ENCODE measurements at places on chromosomes 5 and 9.

DNA sequence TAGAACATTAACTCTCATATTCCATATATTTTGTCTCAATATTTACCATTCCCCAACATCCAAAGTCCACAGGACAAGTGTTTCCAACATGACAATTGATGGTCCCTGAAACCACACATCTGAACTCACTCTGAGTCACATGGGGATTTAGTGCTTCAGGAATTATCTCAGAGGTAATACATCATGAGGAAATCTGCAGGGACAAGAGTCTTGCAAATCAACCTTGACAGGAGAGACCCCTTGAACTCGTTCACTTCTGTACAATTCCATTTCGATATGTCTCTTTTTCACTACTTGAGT, 119.7 kb upstream of the ABCA1 start:
- DNase-seq = no peak

- DNase-seq = no peak
Observed at GRCh38 chr9:130933114-130934046, 5.7 kb downstream of the FIBCD1 start.

DNA sequence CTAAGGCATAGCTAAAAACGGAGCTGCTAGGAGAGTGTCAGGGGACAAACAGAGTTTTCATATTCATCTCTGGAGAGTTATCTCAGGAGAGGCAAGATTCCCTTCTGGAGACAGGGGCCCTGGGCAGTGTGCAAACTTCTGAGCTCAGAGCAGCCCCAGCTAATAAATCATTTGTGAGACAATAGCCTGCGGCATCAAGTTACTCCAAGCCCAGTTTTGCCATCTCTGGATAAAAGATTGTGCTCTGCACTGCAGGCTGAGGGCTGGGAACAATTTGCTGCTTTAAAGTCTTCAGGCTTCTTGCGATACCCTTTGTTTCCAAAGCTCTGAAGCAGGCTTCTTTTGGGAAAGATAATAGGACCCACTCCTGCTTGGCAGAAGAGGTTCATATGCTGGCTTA, 164.3 kb upstream of the BRINP1 start:
- DNase-seq = no peak

GRCh38 chr5:370311-370958, 48.9 kb downstream of the AHRR start:
- no peak for DNase-seq

DNA sequence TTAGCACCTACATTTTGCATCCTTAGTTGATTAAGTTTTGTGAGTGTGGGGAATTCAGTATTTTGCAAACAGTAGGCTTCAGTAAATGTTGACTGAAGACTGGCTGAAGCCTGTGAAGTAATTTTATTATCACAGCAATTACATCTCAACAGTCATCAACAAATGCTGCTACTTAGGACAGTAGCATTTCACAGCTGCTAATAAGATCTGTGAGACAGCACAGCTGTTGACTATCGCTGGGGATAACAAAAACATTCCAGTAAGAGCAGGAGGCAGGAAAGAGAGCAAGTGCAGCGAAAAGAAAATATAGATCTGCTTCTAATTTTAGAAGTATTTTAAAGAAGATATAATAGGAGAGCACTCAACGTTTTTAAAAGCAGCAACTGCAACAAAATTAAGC, 117.3 kb upstream of the FGF10 start:
- DNase-seq = no peak

GRCh38 chr9:100268271-100268670, 84.5 kb downstream of the TEX10 start:
- no peak for DNase-seq

GRCh38 chr5:150577378-150578139, 62.9 kb upstream of the SYNPO start:
- DNase-seq = no peak

- no peak for DNase-seq
Observed at GRCh38 chr5:108541836-108542235, 159.9 kb upstream of the FBXL17 start.

DNA sequence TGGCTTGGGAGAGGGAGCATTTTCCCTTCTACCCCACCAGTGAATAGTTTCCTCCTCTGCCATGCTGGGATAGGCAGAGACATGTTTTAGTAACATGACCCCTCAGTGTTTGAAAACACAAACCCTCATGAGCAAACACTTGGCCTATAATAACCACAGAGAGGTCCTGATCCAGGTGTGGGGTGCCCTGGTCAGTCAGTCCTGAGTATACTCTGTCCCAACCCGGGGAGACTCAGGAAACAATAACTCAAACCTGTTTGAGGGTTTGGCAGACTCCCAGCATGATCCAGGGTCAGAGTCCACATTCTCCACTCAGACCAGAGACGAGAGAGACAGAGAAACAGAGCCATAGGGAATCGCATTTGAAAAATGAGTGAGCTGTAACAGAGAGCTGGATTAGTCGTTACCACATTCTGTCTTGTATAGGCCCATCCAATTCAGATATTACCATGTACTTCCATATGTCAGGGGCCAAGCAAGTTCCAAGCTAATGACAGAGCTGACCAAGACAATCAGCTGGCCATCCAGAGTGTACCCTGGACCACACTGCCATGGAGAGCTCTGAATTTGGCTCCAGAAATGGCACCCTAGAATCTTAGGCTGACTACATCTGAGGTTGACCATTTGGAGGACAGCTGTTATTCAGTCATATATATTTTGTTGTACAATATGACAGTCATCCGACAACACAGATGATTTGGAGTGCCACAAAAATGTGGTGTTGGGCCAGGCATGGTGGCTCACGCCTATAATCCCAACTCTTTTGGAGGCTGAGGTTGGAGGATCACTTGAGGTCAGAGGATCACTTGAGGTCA, 4.2 kb upstream of the CA9 start:
- no peak for DNase-seq

- DNase-seq = peak; percentile 87
Observed at GRCh38 chr5:150488519-150489359, 19.2 kb upstream of the NDST1 start.

DNA sequence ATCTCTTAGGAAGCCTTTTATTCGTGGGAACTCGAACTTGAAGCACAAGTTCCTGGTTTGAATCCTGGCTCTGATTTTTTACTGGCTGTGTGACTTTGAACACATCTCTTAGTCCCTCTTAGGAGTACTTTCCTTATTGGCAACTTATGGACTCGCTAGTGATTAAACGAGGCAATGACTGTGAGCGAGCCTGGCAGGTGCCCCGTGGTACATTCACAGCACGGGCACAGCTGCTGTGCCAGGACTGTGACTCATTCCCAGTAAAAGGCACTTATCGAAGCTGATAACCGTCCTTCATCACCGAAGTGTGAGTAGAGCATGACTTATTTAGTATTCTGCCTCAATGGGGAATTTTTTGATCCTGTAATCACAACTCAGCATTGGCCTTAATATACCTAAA, 22.7 kb downstream of the CFAP90 start:
- DNase-seq = peak; percentile 65

GRCh38 chr5:14301186-14301585, 158.0 kb downstream of the TRIO start:
- DNase-seq = no peak

- no peak for DNase-seq
Observed at GRCh38 chr9:95757439-95757838, 118.1 kb upstream of the ERCC6L2 start.

DNA sequence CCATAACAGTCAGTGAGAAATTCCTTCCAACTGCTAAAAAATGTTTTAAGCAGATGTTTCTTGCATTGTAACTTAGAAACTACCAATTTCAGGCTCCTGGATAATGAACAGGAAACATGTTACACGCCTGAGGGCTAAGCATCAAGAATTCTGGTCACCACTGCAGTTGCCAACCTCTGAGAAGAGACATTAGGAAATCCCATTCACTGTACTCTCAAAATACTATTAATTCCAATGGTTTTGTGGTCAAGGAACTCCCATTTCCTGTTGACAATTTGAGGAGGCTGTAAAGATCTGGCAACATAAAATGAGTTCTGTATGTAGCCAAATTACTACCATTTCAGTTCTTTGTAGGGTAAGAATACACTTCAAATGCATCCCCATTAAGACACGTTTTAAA, 456.0 kb upstream of the MEF2C start:
- DNase-seq = no peak

DNA sequence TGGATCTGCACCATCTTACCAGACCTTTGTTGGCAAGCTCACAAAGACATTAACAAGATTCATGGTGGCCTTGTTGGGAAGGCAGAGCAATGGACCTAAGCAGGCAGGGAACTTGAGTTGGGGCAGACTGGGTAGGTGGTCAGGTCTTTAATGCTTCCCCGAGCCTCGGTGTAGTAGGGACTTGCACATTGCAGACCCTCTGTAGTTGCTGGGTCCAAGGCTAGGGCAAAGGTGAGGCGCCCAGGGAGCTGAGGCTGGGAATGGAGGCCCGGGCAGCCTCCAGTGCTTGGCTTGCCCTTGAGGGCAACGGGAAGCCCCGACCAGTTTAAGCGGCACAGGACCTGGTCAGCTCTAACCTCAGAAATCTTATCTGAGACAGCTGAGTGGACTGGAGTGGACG, 24.1 kb downstream of the NKX2-5 start:
- DNase-seq = no peak

GRCh38 chr9:88106492-88106891, 31.8 kb downstream of the SPATA31C2 start:
- no peak for DNase-seq

- no peak for DNase-seq
Observed at GRCh38 chr9:30771760-30772159, 1612.7 kb upstream of the ACO1 start.

- DNase-seq = no peak
Observed at GRCh38 chr5:29261213-29261612, 1932.3 kb upstream of the CDH6 start.

- DNase-seq = no peak
Observed at GRCh38 chr5:32586276-32586599, 881 bp downstream of the SUB1 start.

GRCh38 chr5:118447350-118447749, 541.0 kb downstream of the DTWD2 start:
- no peak for DNase-seq

DNA sequence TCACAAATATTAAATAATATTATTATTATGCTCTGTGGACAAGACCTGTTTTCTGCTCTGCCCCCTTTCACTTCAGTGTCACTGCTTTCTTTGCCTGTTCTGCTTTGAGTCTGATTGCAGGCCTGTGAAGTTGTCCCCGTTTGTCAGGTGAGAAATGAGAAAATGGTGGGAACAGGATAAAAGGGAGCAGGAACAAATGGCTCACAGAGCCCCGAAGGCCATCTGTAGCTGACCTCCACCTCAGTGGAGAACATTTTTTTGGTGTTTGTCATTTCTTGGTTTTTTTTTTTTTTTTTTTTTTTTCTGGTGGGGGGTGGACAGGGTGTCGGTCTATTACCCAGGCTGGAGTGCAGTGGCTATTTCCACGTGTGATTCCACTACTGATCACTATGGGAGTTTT, 13.2 kb upstream of the S100Z start:
- DNase-seq = no peak

- no peak for DNase-seq
Observed at GRCh38 chr5:59648949-59649921, 244.3 kb downstream of the PDE4D start.

DNA sequence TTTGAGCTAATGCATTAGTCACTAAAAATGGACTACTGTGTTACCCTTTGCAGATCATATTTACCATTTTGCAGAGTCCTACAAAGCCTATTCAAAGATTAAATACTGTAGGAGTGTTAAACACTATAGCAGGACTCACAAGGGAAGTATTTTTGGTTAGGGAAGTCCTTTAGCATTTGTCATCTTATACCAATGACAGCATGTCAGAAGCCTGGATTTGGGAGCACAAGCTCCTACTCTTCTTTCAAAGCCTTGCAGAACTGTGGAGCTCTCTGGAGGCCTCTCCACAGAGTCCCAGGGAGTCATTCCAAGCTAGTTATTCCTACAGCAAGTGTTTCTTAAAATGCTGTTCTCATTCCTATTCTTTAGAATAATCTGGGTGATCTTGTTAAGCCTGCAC, 288.8 kb downstream of the PIK3R1 start:
- DNase-seq = no peak

DNA sequence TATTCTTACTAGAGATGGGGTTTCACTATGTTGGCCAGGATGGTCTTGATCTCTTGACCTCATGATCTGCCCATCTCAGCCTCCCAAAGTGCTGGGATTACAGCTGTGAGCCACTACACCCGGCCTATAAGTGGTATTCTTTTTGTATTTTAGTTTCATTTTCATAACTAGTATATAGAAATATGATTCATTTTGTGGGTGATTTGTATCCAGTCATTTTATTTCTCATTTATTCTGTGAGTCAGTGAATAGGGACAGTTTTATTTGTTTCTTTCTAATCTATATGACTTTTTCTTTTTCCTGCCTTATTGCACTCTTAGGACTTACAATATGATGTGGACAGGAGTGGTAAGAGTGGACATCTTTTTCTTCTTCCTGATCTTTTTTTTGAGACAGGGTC, 112.9 kb downstream of the AOPEP start:
- DNase-seq = no peak

DNA sequence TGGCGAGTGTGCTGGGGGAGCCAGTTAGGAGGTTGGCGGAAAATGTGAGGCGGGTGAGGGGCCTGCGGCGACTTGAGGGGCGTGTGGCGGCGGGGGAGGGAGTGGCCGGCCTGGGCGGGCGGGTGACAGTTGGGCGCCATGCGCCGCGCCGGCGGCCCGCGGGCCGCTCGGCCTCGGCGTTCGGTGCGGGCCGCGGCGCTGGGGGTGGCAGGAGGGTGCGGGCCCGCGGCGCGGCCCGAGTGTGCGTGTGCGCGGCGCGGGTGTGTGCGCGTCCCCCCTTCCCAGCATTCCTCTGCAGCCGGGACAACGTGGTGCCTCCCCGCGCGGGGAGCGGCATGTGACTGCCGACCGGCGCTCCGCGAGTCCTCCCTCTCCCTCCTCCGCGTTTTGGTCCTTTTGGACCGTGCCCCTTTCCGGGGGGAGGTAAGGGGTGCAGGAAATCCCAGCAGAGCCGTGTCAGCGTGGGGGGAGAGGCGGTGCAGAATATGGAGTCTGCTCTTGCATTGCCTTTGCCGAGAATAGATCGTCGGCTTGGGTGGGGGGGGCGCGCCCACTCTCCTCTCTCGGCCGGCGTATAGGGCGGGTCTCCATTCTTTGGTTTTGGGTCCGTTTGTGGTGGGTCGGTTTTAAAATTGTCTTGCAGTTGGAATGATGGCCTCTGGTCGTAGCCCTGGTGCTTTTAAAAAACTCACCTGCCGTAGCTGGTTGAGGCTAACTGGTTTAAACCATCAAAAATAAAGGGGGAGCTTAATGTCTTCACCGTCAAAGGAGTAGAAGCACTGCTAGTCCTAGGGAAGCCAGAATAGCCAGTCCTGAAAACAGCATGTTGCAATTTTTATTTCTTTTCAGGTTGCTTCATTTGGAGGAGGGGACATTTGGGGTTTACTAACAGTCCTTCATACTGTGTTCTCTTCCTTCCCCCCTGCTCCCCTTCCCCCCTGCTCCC, 2.0 kb downstream of the LARP1 start:
- peak; percentile 66 for DNase-seq

GRCh38 chr5:75617736-75618352, 6.6 kb downstream of the ANKDD1B start:
- DNase-seq = no peak

DNA sequence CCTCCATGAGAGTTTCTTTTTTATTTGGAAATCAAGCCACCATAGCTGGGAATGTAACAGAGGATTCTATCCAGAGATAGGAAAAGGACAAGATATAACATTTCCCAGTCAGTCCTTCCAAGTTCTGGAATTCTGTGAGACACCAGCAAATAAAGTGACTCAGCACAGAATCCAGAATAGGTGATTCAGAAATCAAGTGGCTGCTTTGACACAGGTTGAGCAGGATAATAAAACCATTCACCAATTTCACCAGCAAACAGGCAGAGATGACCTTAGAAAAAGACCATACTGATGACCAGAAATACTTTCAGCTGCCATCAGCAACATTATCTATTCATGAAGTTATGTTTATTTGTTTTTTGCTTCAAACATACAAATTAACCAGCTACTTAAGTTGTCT, 491.5 kb upstream of the TUSC1 start:
- DNase-seq = no peak
